ENCODE measurements at places on chromosomes 16 and 17.

GRCh38 chr16:17302620-17303019 lies 168.1 kb downstream of the XYLT1 start:
- DNase-seq, result no peak

GRCh38 chr16:65548470-65548869 lies 426.6 kb upstream of the CDH11 start:
- DNase-seq, result no peak

- no peak for DNase-seq
Measured at GRCh38 chr17:14794961-14795360, 470.2 kb downstream of the PMP22 start.

GRCh38 chr16:78505544-78506366 lies 406.3 kb downstream of the WWOX start:
- DNase-seq, result no peak

DNA sequence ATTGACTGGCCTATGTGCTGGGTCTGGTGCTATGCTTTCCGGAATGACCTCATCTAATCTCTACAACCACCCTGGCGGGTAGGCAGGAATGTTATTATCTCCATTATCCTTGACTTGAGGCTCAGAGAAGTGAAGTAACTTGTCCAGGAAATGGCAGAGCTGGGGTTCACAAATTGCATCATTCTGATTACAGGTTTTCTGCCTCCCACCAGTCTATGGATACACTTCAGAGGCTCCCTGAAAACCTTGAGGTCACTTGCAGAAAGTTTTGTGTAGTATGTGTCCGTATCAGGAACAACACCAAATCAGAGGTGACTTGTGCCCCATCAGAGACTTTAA lies 19.1 kb downstream of the NOD2 start:
- DNase-seq, result no peak

GRCh38 chr17:30519166-30519565 lies 42.0 kb downstream of the GOSR1 start:
- DNase-seq, result no peak

DNA sequence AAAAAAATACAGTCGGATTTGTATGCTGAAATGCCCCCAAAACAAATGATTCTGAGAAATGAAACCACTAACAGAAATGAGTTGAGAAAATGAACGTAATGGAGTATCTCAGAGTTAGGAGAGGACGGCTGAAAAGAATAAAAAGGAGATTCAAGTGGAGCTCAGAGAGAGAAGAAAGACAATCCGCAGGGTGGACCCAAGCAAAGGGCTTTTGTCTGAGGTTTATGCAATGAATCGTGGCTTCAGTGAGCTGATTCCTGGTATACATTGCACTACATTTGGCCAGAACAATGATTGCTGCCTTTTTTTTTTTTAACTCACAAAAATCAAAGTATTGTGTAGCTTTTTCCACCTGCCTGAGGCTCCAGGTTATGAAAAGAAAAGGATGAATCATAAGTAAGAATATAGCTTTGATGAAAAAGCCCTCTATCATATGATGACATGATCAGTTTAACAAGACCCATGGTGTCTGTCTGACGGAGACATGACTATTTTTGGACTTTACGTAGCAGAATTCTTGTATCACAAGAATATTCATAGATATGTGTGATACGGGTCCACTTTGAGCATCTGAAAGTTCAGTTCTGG lies 4.4 kb upstream of the MED9 start:
- DNase-seq, result no peak

DNA sequence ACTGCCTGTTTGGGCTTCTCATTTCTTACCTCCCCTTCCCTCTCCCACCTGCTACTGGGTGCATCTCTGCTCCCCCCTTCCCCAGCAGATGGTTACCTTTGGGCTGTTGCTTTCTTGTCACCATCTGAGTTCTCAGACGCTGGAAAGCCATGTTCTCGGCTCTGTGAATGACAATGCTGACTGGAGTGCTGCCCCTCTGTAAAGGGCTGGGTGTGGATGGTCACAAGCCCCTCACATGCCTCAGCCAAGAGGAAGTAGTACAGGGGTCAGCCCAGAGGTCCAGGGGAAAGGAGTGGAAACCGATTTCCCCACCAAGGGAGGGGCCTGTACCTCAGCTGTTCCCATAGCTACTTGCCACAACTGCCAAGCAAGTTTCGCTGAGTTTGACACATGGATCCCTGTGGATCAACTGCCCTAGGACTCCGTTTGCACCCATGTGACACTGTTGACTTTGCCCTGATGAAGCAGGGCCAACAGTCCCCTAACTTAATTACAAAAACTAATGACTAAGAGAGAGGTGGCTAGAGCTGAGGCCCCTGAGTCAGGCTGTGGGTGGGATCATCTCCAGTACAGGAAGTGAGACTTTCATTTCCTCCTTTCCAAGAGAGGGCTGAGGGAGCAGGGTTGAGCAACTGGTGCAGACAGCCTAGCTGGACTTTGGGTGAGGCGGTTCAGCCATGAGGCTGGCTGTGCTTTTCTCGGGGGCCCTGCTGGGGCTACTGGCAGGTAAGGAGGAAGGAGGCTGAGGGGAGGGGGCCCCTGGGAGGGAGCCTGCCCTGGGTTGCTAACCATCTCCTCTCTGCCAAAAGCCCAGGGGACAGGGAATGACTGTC lies at the start of gene CD68:
CD68 (plus strand) TSS at position 638 of the 833 bp plus-strand sequence; CDS start at position 678, 40 bp downstream.
- no peak for DNase-seq

DNA sequence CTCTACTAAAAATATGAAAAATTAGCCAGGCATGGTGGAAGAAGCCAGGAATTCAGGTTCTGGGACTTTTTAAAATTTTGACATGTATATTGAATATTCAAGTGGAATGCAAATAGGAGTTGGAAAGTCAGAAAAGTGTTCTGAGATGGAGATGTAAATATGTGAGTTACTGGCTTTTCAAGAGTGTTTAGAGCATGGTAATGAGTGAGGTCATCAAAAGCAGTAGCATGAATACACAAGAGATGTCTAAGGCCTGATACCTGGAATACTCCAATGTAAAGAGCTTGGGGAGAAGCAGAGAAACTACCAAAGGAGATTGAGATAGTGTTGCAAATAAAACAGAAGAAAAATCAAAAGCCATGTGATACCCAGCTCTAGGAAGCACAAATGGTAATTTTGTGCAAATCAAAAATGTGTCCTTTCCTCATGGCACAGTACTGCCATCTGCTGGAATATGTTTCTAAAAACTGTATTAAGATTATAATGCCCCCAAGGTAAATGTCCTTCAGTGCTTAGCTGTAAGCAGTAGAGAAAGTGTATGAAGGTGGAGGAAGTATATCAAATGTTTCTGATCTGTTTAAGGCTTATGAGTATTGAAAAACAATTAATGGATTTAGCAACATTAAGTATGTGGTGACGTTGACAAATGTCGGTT lies 908.4 kb downstream of the KCNJ18 start:
- no peak for DNase-seq

GRCh38 chr17:79667121-79667715 lies 56.4 kb upstream of the RBFOX3 start:
- DNase-seq, result no peak

- no peak for DNase-seq
Measured at GRCh38 chr16:26988186-26988585, 78.5 kb upstream of the C16orf82 start.

DNA sequence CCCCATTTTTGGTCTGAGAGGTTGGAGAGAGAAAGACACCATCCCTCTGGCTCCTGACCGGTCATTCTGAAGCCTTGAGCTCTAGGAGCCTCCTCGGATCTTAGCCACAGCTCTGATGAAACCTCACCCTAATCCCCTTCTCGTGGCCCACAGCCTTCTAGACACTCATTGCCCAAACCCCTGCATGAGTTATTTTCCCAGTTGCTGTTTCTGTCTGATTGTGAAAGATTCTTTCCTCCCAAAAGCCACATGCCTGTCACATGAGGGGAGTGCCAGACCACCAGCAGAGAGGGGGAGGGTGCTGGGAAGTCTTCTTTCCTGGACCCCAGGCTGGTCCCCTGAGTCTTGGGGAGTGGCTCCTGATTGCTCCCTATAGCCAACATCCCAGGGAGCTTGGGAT lies 17.6 kb upstream of the ABR start:
- DNase-seq, result no peak

DNA sequence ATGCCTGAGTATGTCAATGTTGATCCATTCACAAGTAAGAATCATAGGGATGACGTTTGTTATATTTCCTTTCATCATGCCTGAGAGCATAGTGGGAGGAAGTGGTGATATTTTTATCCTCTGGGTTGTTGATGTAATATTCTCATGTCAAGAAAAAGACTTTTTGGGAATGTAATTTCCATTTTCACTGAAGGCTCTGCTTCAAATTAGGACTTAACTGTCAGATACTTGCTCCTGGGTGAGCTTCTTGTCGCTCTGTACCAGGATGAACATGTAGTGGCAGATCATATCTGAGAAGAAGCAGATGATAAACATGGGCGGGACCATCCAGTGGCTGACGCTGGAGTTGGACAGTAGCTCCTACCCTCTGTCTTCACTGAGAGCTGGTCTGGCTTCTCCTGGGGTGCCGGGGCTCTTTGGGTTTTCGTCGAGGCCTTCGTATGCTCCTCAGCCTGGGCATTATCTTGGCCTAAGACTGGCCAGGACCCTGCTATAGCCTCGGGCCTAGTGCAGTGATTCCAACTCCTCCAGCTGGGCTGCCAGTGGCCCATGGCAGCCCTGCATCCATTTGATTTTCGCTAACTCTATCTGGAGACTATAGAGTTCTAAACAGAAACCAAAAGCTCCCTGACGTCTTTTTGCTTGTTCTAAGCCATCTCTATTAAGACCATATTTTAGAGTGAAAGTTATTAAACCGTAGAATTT lies 19.7 kb downstream of the CYB5B start:
- no peak for DNase-seq

GRCh38 chr17:19336938-19337711 lies 25.4 kb downstream of the B9D1 start:
- DNase-seq, result no peak

GRCh38 chr16:63192980-63193379 lies 1156.7 kb upstream of the CDH8 start:
- DNase-seq, result no peak

- no peak for DNase-seq
Measured at GRCh38 chr16:62625326-62625725, 589.1 kb upstream of the CDH8 start.

DNA sequence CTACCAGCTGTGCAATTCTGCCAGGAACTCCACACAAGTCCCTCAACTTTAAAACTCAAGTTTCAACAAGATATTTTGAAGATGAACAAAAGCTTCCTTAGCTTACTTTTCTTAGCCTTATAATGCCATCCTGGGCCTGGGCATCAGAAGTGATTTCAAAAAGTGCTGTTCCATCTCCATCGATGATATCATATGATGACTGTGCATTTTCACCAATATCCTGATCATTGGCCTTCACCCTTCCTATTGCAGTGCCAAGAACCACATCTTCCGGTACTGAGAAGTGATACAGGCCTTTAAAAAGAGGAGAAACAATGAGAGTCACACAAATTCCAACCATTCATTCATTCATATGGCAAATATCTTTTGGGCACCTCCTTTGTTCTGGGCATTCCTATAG lies 215.4 kb downstream of the CDH8 start:
- no peak for DNase-seq

DNA sequence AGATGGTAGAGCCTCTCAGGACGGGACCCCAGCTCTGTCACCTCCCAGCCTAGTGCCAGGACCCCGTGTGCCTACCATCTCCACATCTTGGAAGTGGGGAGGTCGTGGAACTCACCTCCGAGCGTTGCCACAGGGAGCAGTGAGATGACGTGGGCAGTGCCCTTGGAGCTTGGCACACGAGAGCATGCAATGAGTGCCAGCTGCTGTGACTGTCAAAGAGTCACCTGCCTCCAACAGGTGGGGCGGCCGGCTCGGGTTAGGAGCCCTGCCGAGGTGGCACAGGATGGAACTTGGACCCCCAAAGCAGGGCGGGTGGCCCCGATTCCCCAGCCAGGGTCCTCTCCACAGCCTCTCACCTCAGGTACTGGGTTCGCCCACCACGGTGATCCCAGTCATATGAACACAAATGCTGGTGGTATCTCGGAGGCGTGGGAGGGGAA lies 5.5 kb downstream of the VPS4A start:
- no peak for DNase-seq

DNA sequence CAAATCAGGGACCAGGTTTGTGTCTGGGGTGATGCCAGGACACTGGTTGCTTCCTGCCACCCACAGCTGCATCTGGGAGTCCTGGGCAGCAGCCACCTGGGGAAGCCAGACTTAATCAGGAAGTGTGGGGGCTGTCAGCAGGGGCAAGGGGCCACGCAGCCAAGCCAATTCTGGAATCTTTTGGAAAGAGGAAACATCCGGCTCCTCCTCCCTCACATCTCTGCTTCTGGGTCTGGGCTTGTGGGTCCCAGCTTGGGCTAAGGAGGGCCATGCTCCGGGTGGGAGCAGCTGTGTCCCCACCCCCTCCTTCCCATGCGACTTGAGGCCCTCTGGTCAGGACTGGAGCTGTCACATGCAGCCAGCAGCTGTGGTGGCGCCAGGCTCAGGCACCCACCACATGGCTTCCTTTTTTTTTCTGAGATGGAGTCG lies 37.0 kb upstream of the CCDC182 start:
- no peak for DNase-seq

GRCh38 chr17:77225265-77225664 lies 84.5 kb downstream of the SEC14L1 start:
- no peak for DNase-seq

DNA sequence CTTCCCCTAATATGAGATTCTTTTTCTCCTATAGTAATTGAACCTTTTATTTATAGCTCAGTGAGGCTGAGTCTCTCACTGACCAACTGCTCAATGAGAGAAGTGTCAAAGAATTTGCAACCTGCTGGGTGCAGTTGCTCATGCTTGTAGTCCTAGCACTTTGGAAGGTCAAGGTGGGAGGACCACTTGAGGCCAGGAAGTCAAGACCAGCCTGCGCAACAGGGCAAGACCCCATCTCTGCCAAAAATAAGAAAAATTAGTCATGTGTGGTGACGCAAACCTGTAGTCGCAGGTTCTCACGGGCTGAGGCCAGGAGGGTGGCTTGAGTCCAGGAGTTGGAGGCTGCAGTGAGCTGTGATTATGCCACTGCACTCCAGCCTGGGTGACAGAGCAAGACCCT lies 30.9 kb upstream of the CRYBA1 start:
- DNase-seq, result no peak

- no peak for DNase-seq
Measured at GRCh38 chr16:1320658-1321240, 11.3 kb downstream of the UBE2I start.

GRCh38 chr16:81457326-81458133 lies 12.9 kb downstream of the CMIP start:
- DNase-seq, result no peak

GRCh38 chr16:77556201-77556873 lies 121.5 kb upstream of the ADAMTS18 start:
- DNase-seq, result no peak
